ENCODE measurements at places on chromosomes 16 and 17. TPM values are rescaled to one million over a fixed set of nuclear protein-coding genes. Genes with fewer than 3 reads are reported as not detected.

The CLEC19A gene
- total RNA-seq = not detected

The PYY gene
- total RNA-seq = not detected

The ACSM5 gene
- total RNA-seq = not detected

The NXN gene
- 177 TPM for total RNA-seq

The PTX4 gene
- total RNA-seq = 2.2 TPM

The FOXF1 gene
- not detected for total RNA-seq

The MLKL gene
- not detected for total RNA-seq

The PDIA2 gene
- 11.8 TPM for total RNA-seq

The CCDC47 gene
- total RNA-seq = 56.4 TPM

The KRTAP1-1 gene
- total RNA-seq = not detected

The DVL2 gene
- total RNA-seq = 79.1 TPM

The DNAH17 gene
- total RNA-seq = 1.3 TPM

The GUCY2D gene
- total RNA-seq = not detected

The NDE1 gene
- 12.4 TPM for total RNA-seq

The WNT9B gene
- total RNA-seq = not detected

The ARHGAP23 gene
- 23.6 TPM for total RNA-seq

The CACNG1 gene
- total RNA-seq = not detected

The ZNF276 gene
- total RNA-seq = 20.8 TPM

The DRC3 gene
- total RNA-seq = 0.29 TPM

The KRT15 gene
- total RNA-seq = not detected

The SAMD14 gene
- 95.0 TPM for total RNA-seq

The ZNF207 gene
- total RNA-seq = 216 TPM

The GCGR gene
- total RNA-seq = 6.7 TPM

The CIITA gene
- total RNA-seq = 0.69 TPM

The HBM gene
- total RNA-seq = not detected

All from glutamatergic neuron (in vitro differentiated cells).